ENCODE measurements at places on chromosomes 7 and 10.

- no peak for DNase-seq
Observed at GRCh38 chr10:14089556-14090292, 241.0 kb downstream of the FRMD4A start.

DNA sequence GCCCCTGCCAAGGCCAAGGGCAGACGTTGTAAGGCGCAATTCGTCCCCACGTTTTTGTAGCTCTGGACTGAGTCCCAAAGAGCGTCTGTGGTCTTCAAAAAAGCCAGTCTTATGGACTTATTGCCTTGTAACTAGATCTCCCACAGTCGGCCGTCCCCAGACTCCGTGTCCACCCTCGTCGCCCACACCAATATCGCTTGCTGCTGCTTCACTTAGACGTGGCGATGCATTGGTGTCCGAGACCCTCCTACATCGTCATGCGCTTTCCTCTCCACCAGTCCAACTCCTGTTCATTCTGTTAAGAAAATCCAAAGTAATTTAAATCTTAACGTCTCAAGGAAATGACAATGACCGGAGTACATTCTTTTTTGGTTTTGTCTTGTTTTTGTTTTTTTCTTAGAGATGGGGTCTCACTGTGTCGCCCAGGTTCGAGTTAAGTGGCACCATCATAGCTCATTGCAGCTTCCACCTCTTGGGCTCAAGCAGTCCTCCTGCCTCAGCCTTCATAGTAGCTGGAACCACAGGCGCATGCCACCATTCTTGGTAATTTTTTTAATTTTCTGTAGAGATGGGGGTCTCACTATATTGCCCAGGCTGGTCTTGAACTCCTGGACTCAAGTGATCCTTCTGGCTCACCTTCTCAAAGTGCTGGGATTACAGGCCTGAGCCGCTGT lies 851 bp downstream of the KIFBP start:
- peak; percentile 22 for DNase-seq

- DNase-seq, result no peak
Observed at GRCh38 chr10:42640610-42641229, 2.4 kb upstream of the ZNF33B start.

DNA sequence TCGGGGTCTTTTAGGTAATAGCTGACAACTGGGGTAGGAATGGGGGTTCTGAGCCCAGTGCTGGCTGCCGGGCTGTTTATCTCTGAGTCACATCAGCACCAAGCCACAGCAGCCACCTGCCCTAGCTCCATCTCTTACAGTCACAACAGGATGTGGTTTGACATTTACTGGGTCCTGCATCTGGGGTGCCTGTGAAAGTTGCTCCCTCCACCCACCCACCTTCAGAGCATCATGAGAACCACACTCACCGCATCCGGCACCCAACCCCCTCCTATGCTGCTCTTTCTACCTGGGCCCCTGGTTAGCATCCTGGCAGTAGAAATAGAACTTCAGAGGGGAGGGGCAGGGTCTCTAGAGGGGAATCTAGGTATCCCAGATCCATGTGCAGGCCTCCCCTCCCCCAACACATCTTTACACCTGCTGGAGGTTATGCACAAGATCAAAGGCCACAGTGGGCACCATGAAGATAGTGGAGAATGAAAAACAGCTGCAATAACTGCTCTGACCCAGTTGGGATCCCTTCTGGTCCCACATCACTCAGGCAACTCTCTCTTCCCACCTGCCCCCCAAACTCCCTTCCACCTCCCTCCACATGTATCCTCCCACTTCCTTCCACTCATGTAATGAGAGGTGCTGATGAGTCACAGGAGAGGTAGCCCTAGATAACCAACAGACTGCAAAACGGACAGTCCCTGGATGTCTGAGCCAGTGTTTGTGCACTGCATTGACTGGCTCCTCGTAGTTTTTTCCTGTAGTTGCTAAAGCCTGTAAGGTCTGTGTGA lies 38.2 kb downstream of the PRSS2 start:
- DNase-seq, result no peak

DNA sequence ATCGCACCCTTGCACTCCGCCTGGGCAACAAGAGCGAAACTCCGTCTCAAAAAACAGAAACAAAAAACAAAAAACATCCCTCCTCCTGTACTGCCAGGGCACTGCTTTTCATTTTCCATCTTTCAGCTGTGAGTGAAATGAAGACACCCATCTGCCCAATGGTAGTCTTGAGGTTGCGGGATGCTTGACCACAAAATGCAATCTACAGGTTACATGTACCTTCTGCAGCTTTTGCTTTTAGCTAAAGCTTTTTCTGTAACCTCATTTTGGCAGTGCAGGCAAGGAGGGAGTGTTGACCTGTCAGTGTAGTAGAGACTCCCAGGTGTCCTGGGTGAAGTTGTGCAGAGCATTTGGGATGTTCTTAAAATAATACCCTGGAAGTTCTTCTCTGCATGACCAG lies 476.5 kb downstream of the CALN1 start:
- no peak for DNase-seq

DNA sequence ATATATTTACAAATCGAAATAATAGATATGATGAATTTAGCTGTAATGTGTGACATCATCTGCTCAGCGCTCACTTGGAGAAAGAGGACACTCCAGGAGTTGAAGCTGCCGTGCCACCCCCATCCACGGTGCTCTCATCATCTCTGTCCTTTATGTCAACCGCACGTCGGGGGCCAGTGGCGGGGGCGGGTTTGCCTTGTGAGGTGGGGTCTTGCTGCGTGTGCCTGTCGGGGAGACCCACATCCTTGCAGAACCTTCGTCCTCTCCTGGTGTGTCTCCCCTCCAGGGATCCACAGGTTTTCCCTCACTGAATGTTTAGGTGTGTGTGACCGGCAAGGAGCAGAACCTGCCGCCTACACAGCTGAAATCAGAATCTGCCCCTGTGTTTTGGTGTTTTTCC lies 71.6 kb downstream of the INPP5A start:
- DNase-seq, result no peak

- DNase-seq, result no peak
Observed at GRCh38 chr10:29709484-29710002, 74.8 kb upstream of the SVIL start.

- DNase-seq, result no peak
Observed at GRCh38 chr10:124240839-124241291, 147.5 kb upstream of the CHST15 start.

GRCh38 chr7:1232103-1232466 lies 587 bp upstream of the UNCX start:
- no peak for DNase-seq

GRCh38 chr10:126027692-126028091 lies 131.3 kb downstream of the FANK1 start:
- DNase-seq, result no peak

- peak; percentile 85 for DNase-seq
Observed at GRCh38 chr10:124092860-124093773, at the start of gene CHST15. TSS of gene CHST15 (minus strand) at chr10:124093598. CDS start at chr10:124046212, 47,386 bp downstream.

GRCh38 chr10:125104559-125104958 lies 55.8 kb downstream of the CTBP2 start:
- DNase-seq, result no peak

- DNase-seq, result no peak
Observed at GRCh38 chr10:62778125-62778524, 26.4 kb upstream of the ADO start.

- DNase-seq, result no peak
Observed at GRCh38 chr10:43209651-43210141, 57.2 kb downstream of the RASGEF1A start.

DNA sequence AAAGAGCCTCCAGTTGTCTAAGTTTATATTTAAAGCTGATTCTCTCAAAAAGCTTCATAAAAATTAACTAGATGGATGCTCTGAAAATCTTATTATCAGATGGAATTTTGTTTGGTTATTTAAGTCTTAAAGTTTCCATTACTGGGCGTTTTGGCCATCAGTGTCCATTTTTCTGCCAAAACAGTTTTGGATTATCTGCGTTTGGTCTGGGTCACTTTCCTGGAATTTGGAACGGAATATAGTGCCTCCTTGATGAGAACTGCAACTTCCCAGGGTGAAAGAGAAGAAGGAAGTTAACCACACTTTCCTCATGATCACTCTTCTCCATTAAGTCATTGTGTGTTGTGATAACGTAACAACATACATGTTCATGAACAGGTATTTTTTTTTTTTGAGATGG lies 764.9 kb upstream of the AUTS2 start:
- no peak for DNase-seq

DNA sequence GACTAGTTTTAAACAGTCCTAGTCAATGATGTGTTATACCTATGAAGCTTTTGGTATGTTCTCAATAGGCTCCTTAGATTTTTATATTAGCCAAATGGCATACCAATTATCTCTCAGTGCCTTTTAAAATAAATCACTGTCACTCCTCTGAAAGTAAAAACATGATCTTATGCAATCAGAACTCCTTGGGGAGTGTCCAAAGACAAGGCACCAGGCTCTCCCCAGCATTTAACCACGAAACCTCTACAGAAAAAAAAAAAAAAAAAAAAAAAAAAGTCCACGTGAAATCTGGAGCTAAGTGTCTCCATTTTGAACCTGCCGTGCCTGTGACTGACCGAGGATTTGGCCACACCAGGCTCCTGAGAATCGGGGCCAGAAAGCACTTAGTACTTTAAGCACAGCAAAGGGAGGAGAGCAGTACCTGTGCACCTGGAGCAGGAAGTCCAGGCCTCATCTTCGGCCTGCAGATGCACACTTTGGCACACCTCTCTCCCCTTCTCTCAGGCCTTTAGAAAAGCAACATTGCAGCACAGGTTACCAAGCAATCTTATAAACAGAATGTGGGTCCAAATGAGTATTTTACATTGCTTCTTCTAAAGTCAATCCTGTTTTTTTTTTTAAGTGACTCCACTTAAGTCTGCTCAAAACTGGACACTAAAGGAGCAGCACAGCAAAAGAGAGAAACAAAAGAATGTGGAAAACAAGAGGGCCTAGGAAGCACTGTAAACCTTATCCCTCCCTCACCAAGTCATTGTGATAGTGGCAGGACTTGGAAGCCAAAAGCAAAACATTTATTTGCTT lies 1.5 kb downstream of the FAM13C start:
- DNase-seq, result no peak

DNA sequence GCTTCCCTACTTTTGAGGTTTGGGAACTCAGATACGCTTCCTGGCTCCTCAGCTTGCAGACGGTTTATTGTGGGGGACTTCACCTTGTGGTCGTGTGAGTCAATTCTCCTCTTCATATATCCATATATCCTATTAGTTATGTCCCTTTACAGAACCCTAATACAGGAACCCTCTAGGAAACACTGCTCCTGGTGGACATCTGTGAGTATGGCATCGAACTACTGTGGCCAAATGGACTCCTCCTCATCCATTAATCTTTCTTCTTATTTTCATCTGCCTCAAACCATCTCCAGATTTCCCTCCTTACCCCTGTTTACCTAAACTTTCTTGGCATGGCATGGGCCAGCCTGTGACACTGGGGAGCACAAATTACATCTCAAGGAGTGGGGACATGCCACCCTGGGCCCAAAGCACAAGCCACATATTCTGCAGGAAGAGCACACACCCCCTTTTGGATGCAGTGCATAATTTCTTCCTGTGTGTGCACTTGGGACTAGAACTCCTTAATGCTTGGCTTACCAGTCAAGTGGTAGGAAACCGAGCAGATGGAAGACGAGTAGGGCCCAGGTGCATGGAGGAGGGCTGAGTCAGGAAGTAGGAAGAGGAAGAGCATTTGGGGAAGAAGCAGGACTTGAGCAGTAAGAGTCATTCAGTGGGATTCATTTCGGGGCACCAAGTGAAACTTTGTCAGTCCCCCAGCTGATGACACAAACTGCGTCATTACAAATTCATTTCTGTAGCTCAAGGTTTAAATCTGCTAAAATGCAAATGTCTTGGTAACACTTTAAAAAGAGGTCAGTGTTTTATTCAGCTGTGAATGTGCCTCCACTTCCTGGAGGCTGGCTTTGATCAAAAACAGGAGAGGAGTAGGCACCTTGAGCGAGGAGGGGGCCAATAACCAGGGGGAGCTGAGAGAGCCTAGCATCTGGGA lies 80.8 kb upstream of the PLXNA4 start:
- DNase-seq, result peak; percentile 26

GRCh38 chr10:47222461-47222860 lies 77.5 kb upstream of the GDF10 start:
- no peak for DNase-seq

DNA sequence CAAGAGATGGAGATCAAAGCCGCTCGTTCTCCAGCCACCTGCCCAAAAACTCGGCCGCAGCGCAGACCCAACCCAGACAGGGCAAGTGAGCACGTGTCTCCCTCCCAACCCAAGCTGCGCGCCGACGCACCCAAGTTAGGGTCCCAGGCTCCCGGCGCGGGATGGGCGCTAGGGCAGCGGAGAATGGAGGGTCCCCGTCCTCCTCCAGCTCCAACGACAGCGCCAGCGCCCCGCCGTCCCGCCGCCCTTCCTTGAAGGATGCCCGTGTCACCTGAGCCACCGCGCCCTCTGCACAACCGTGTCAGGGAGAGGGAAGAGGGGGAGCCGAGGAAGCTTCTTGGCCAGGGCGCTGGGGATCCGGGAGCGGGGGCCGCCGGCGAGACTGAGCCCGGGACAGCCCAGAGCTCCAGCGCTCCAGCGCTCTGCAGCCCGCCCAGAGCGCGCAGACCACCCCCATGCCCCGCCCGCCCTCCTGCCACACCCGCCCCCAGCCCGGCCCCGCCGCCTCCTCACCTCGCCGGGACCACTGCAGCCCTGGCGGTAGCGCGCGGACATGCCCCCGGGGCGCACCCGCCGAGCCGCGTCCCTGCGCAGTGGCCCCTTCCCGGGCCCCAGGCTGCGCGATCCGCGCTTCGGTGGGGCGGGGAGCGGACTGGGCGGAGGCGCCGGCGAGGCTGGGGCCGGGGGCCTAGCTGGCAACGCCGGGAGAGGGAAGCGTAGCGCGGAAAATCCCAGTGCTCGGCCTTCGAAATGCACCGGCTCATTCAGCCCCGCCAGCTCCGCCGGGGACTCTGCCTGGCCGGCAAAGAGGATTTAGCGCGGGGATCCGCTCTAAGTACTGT lies at the start of gene SLC16A12:
TSS of gene SLC16A12 (minus strand) at position 424 of the 842 bp plus-strand sequence. CDS start 73,016 bp downstream, outside the sequence.
- DNase-seq, result peak; percentile 38
